ENCODE measurements at places on chromosomes 12 and 14.

GRCh38 chr12:47534695-47535094, 171.1 kb downstream of the RPAP3 start:
- no peak for DNase-seq

DNA sequence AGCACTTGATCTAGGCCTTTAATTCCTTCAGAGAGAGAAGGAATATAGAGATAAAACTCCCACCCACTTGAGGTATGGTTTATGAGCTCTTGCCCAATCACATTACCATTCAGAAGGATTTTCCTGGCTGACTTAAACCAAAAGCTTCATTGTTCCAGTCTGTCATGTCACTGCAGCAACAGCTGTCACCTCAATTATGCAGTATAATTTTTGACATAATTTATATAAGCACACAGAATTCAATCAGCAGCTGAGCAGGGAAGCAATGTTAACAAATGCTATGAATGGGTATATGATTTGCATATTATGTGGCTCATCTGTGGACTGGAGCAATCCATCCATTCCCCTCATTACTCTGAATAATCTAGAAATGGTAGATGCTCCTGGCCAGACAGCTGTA, 40.3 kb downstream of the CBX5 start:
- no peak for DNase-seq

- DNase-seq = no peak
Measured at GRCh38 chr14:61438497-61438859, 117.1 kb downstream of the PRKCH start.

DNA sequence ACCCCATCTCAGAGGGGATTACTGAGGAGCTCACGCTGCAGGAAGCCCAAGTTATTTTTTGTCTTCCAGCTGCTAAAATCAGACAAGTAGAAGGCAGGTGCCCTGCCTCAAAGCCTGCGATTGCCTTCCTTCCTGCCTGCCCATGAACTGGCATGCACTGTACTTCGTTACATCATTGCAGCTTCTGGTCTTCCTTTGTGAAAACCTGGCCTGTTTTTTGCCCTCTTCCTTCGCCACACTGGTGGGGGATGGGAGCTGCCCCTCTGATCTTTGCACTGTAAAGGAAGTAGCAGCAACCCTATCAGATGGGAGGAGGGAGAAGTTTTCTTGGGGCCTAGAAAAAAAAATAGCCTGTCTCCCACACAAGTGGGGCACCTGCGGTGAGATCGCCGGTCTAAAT, 1098.7 kb downstream of the BCL11B start:
- DNase-seq = no peak

DNA sequence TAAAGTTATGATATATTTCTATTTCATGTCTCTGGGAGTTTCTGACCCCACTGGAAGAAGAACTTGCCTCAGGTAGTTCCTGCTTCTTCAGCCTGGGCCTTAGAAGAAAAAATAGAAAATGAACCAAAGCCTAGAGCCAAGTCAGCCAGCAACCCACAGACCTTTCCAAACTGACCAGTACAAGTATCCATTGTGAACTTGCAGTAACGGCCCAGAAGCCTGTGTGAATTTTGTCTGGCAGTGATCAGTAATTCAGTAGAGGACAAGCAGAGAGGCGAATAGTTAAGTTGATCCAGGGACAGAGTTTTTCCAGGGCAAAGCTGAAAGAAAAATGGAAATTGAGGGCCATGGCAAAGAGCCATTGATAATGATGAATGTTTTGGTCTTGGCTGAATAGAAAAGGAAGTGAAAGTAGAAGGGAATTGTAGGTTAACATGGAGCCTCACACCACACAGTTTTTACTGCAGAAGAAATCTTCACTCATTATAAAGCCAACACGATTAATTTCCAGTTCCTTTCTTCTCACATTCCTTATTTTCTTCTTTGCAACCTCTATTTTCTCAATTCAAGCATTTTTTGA, 311.8 kb downstream of the BTG1 start:
- DNase-seq = no peak

DNA sequence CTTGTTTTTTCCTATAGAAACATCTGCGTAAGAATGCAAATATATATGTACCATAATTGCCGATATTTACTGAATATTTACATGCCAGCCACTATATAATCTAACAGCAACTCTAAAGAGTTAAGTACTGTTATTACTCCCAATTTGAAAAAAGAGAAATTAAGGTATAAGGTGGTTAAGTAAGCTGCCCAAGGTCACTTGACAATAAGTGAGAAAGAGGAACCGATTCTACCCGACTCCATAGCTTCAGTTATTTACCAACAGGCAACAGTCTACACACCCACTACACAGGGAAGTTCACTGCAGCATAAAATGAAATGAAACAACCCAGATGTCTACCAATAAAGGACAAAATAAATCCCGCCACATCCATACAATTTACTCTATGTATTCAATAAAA, 1.1 kb downstream of the MIS18BP1 start:
- peak; percentile 56 for DNase-seq

DNA sequence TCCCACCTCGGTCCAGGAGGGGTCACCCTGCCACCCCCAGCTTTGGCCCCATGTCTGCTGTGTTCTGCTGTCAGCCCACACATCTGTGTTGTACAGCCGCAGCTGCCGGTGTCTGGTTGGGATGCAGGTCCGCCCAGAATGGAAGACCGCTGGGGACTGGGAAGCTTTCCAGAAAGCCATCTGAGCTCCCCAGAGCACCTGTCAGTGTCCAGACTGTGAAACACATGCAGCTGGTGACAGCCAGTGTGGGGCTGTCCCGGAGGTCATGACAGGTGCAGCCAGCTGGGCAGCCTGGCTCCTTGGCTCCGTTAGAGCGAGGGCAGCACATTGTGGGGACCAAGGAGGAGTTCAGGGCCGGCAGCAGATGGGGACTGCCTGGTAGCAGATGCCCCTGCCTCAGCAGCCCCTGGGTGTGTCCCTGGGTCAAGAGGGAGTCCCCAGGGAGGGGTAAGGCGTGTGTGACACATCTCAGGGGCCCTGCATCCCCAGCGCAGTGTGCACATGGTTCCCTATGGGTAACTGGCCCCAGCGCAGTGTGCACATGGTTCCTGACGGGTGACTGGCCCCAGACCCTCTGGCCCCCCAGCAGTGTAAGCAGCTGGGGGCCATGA, 16.4 kb downstream of the CEP170B start:
- DNase-seq = peak; percentile 88

GRCh38 chr14:101960225-101960624, 4.1 kb upstream of the DYNC1H1 start:
- no peak for DNase-seq

GRCh38 chr12:53254816-53255545, 13.1 kb upstream of the ESPL1 start:
- no peak for DNase-seq

DNA sequence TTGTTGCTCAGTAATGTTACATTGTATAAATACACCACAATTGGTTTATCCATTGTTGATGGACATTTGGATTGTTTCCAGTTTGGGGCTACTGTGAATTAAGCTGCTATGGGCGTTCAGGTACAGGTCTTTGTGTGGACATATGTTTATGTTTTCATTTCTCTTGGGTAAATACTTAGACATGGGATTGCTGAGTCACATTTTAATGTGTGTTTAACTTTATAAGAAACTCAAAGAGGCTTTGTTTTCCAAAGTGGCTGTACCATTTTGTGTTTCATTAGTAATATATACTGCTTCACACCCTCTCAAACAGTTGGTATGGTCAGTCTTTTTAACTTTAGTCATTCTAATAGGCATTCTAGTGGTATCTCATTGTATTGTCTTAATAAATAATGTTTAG, 225.0 kb downstream of the SPTSSA start:
- DNase-seq = no peak

DNA sequence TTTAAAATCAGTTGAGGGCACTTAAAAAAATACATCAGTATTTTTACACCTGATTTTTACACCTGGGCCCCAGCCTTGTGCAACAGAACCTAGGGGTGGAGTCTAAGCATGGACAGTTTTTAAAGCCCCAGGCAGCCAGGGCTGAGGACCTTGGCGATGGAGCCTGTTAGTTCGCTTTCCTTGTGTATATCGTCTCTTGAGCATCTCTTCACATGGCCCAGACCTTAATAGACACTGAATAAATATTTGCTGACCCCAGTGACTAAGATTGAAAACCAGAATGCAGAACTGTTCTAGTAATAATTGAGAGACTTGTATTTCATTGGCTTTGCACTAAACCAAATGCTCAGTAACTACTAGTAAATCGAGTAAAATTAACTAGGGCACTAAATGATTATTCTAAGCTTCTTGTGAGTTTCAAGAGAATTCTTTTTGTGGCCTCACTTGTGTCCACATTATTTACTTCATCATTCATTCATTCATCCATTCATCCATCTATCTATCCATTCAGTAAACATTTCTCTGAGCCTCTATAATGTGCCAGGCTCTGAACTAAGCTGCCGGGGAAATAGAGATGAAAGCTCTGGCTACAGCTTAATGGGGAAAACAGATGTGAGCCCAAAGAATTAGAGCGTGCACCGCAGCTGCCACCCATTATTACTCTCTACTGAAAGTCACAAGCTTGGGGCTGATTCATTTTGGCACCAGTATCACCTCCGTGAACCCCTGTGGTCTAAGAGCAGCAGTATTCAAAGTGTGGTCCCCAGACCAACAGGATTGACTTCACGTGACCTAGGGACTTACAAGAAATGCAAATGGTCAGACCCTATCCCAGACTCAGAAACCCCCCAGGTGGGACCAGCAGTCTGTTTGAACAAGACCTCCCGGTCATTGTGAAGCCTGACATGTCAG, 30.7 kb upstream of the BCL7A start:
- DNase-seq = no peak

- DNase-seq = no peak
Measured at GRCh38 chr14:90853116-90853515, 36.9 kb upstream of the TTC7B start.

DNA sequence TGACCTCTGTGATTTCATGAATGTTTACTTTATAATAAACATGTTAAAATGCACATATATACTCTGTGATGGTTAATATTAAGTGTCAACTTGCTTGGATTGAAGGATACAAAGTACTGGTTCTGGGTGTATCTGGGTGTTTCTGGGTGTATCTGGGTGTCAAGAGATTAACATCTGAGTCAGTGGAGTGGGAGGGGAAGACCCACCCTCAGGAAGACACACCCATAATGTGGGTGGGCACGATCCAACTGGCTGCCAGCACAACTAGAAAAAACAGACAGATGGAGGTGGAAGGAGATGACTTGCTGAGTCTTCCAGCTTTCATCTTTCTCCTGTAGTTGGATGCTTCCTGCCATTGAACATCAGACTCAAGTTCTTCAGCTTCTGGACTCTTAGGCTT, 11.9 kb downstream of the NUP37 start:
- no peak for DNase-seq

- no peak for DNase-seq
Measured at GRCh38 chr14:99679111-99679510, 5.0 kb upstream of the CYP46A1 start.

GRCh38 chr14:92431199-92431725, 82.3 kb upstream of the RIN3 start:
- no peak for DNase-seq

DNA sequence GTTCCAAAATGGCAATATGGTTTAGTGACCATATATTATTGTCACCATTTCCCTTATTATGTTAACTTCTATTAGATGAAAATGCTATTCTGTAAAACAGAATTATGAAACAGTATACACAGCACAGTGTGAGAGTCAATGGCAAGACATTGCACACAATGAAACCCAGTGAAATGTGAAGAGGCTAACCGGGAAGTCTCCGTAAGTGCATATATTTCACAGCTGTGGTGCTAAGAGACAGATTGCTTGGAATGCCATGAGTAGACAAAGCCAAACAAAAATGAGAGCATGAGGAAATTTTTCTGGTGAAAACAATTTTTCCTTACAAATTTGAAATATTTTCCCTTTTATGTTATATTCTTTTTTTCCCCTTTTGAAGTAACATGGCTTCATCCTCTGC, 49.4 kb downstream of the DYRK2 start:
- DNase-seq = no peak

GRCh38 chr14:77145975-77146740, 4.6 kb upstream of the ZDHHC22 start:
- DNase-seq = no peak

All from NCI-H1092 treated with DMSO at 0.1 percent for 48 hours (cell line).